ENCODE measurements at places on chromosomes 7 and 10.

DNA sequence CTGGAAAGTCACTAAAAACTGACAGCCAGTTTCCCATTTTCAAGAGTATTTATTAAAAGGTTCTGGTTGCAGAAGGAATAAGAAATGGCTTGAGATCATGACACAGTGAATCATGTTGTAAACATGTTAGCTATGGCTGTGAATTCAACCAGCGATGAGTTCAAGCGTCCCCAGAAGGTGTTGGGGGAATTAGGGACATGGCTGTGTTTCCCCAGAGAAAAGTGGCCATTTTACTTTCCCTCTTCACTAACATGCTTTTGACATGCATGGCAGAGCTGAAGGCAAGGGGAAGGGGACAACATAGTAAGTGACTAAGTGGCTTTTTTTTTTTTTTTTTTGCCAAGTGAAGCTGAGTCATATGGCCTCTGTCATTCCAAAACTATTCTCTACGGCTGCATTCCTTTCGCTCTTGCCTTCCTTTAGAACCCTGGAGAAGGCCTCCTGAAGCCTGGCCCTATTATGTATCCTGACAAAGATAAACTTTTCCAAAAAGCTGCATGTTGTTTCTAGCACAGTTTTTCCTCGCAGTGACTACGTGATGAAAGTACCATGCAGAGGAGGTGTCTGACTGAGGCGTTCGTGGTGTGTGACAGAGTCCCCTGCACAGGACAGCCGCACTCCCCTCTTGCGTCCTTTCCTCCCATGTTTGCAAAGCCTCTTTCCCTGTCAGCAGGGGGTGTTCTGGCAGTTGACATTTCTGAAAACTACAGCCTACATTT, 46.9 kb downstream of the EGFR start:
- peak; percentile 49 for DNase-seq

DNA sequence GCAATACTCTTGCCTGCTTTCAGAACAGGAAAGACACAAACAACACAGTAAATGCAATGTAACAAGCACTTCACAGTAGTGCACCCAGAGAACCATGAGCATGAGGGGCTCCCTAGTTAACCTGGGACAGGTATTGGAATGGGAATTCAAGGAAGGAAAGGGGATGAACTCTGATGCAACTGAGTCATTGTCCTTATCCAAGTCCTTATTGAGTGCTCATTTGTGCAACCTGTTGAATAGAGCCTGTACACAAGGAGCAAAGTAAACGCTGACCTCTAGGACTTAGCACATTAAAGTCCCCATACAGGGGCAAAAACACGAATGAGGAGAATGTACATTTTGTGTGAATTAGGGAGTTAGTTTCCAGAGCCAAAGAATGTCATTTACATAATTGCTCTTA, 276.4 kb upstream of the BMPER start:
- no peak for DNase-seq

GRCh38 chr10:89062861-89063260, 72.3 kb downstream of the FAS start:
- DNase-seq = no peak

GRCh38 chr10:101062232-101063049, 652 bp downstream of the KAZALD1 start:
- no peak for DNase-seq

GRCh38 chr10:121078672-121079102, 227.5 kb downstream of the WDR11 start:
- no peak for DNase-seq

DNA sequence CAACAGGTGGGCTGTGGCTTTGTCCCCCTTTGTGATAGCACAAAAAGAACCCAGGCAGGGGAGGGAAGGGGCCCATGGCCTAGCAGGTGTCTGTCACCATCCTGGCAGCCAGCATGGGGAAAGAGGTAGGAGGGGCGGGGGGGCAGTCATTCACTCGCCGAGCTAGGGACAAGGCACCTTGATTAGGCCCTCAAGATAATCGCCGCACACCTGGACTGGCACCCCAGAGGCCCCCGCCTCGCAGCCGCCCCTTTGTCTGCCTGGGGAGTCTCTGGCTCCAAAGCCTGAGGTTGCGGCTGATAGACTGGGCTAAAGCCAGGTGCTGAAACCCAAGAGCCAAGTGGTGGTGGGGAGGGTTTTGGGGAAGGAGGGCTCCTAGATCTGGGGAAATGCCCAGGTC, 151.2 kb upstream of the PCBD1 start:
- DNase-seq = no peak
